ENCODE measurements at places on chromosomes 6 and 20.
A peak's percentile ranks its signal among the peaks of the same experiment; 100 is the strongest.

GRCh38 chr20:23528867-23529431, 38.0 kb downstream of the CST8 start:
- no peak for DNase-seq

- DNase-seq: peak; percentile 18
Observed at GRCh38 chr6:132763269-132763668, 5.6 kb upstream of the VNN2 start.

DNA sequence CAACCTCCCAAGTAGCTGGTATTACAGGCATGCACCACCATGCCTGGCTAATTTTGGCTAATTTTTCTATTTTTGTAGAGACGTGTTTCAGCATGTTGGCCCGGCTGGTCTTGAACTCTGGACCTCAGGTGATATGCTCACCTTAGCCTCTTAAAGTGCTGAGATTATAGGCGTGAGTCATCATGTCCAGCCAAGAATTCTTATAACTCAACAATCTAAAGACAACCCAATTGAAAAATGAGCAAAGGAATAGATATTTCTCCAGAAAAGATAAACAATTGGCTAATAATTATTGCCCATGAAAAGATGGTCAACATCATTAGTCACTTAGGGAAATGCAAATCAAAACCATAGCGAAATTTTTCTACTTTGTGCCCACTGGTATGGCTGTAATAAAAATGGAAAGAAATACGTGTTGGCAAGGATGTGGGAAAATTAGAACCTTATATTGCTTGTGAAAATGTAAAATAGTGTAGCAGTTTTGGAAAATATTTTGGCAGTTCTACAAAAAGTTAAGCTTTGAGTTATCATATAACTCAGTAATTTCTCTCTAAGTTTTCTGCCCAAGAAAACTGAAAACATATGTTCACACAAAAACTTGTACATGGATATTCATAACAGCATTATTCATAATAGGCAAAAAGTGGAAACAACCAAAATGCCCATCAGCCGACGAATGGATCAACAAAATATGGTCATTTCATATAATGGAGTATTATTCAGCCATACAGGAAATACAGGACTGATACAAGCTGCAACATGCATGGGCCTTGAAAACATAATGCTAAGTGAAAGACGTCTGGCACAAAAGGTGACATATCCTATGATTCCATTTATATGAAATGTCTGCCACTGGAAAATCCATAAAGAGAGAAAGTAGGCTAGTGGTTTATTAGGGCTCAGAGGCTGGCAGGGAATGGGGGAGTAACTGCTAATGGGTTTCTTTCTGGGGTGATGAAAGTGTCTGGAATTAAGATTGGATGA, 87.8 kb downstream of the UTRN start:
- no peak for DNase-seq

- DNase-seq: no peak
Observed at GRCh38 chr6:23349521-23350147, 776.4 kb upstream of the NRSN1 start.

DNA sequence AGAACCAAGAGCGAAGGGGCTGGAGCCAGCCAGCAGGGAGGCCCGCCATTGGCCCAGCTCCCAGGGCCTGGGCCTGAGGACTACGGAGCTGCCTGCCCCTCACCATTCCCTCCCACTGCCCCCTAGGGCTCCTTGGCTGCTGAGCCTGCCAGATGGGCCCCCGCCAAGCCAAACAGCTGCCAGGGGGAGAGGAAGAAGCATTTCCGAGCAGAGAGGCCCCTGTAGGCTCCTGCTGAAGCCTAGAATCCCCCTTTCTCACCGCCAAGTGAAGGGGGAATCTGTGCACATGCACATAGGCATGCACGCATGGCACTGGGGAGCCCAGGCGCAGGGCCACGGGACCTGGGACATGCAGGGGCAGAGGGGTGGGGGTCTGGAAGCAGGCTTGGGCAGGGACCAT, 28.5 kb upstream of the MRPS18A start:
- DNase-seq: no peak

DNA sequence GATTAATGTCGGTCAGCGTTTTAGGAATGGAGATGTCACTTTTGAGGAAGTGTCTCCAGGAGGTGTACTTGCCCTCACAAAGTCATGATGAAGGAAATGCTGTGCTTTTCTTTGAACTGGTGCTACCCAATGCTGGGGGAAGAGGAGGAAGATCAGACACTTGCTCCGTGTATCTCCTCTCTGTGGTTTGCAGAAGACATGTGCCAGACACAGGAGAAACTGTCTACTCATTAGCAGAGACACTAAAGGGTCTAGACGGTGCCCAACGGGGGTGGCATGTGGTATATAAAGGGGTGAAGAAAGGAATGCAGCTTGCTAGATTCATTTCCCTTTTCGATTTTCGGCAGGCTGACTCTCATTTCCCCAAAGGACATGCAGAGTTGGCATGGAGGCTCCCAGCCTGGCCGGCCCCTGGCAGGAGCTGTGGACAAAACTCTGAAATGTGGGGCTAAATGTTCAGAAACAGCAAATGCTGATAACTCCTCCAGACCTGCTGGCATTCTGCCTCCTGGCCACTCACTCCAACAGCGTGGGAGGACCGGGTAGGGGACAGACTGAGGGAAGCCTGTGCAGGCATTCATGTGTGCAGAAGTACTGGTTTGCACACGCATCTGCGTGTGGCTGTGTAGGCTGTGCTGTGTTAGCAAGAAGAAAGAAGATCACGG, 59.6 kb upstream of the QKI start:
- DNase-seq: no peak

- DNase-seq: no peak
Observed at GRCh38 chr20:39574061-39574460, 611.9 kb downstream of the DHX35 start.

- peak; percentile 58 for DNase-seq
Observed at GRCh38 chr6:28141500-28142329, at the start of gene ZKSCAN8. Gene ZKSCAN8, plus strand, starts transcription at chr6:28141883. Its CDS starts 6,525 bp downstream, at chr6:28148408.

DNA sequence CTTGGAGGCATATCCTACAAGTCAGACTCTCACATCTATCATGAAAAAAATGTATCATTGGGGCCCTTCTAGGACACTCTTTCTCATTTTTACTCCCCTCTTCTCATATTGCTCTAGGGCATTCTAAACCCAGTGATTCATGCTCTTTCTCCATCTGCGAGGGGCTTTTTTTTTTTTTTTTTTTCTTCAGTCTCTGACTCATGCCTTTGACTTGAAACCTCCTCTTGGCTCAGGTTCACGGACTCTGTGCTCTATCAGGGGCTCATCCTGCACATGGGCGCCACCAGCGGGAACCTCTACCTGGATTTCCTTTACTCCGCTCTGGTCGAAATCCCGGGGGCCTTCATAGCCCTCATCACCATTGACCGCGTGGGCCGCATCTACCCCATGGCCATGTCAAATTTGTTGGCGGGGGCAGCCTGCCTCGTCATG, 17.8 kb downstream of the SLC22A1 start:
- DNase-seq: no peak

DNA sequence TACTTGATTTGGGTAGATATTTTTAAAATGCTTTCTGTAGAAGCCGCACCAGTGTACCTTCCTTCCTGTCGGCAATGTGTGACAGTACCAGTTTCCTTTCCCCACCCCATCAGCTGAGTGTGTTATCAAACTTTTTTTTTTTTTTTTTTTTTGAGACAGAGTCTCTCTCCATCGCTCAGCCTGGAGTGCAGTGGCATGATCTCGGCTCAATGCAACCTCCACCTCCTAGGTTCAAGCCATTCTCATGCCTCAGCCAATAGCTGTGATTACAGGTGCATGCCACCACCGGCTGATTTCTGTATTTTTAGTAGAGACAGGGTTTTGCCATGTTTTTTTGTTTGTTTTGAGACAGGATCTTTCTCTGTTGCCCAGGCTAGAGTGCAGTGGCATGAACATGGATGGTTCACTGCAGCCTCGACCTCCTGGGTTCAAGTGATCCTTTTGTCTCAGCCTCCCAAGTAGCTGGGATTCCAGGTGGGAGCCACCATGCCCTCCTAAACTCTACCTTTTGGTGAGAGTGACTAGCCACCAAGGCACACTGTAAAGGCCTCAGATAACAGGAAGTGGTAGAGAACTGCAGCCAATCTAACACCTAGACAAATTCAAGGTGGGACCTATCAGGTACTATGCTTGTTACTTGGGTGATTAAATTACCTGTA, 26.5 kb upstream of the ZBTB22 start:
- peak; percentile 38 for DNase-seq

- DNase-seq: no peak
Observed at GRCh38 chr6:76790045-76790796, 673.1 kb downstream of the HTR1B start.

- no peak for DNase-seq
Observed at GRCh38 chr6:78810146-78810545, 57.2 kb upstream of the IRAK1BP1 start.

- no peak for DNase-seq
Observed at GRCh38 chr6:37488476-37488875, 11.2 kb downstream of the CCDC167 start.

DNA sequence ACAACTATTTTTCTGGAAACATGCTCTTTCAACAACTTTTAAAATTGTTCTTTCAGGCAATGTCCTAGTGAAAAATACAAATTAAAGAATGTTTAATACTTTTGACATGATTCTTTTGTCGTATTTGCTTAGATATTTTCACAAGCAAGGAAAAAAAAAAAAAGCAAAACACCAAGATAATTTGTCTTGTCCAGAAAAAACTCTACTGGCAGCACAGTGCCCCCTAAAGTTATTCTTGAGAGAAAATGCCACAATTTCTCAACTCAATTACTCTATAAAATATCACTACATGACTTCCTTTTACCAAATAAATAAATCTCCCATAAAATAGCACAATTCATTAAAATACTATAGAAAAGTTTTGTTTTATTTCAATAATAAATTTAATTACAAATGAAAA, 652.5 kb upstream of the EPHA7 start:
- DNase-seq: no peak

GRCh38 chr6:25895771-25896170, 21.7 kb upstream of the SLC17A3 start:
- DNase-seq: no peak

DNA sequence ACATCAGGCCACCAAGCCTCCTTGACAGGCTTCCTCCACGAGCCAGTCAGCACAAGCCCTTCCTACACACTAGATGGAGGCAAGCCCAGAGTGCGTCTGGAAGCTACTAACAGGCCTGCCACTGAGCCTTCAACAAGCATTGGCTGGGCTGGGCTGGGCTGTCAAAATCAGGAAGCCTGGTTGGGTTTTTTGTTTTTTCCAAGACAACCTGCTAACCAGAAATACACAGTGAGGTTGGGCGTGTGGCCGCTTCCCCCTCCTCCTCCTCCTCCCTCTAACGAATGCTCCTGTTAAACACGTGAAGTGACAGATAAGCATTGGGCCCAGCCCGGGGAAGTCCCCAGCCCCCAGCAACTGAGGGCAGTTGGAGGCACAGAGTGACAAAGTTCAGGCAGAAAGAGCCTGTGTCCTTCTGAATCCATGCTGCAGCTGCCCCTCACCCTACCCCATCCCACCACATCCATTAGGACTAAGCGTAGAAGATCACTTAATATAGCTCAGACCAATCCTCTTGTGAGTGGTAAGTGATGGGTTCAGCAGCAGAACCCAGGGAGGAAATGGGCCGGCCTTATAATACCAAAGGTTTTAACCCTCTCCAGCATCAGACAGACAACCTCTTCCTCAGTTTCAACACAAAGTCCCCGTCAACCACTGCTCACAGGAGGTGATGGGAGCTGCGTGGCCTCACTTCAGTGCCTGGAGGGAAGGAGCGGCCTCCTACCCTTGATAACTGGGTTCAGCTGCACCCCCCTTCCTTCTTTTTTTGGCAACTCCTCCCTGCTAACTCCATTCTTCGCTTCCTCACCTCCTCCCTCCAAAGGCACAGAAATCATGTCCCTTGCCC, 1.1 kb downstream of the NFATC2 start:
- peak; percentile 55 for DNase-seq

All from effector CD8-positive, alpha-beta T cell (primary cell).